ENCODE measurements at places on chromosomes 4 and X.
A peak's percentile ranks its signal among the peaks of the same experiment; 100 is the strongest.

DNA sequence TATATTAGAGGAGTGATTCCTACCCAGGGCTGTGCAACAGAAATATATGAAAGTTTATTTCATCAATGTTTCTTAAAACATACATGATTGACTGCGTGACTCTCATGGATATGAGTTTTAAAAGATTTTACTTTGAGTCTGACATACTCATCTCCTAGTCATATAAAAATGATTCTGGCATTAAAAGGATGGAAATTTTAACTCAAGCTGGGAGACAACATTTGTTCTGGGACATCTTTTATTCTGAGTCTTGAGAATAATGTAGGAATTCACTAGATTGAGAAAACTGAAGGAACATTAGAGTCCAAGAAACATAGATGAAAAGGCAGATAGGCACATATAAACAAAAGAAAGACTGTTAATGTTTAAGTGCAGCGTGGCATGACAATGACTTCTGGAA, 649.6 kb downstream of the SPRY1 start:
- DNase-seq: no peak

DNA sequence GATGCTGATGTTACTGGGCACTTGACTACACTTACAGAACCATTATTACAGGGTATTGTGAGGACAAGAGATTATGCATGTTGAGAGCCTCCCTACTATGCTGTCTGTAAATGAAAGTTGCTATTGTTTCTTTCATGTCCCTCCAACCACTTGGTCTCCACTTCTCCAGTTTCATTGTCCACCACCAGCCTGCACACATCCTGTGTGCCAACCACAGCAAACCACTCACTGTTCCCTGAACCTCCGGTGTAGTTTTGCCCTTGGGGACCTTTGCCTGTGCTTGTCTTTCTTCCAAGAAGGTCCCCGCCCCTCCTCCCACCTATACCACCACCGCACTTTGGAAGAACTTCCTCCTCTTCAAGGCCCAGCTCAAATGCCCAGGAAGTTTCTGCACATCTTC, 43.1 kb upstream of the AFF2 start:
- DNase-seq: no peak

GRCh38 chrX:43664258-43664657, 8.2 kb downstream of the MAOA start:
- DNase-seq: no peak

DNA sequence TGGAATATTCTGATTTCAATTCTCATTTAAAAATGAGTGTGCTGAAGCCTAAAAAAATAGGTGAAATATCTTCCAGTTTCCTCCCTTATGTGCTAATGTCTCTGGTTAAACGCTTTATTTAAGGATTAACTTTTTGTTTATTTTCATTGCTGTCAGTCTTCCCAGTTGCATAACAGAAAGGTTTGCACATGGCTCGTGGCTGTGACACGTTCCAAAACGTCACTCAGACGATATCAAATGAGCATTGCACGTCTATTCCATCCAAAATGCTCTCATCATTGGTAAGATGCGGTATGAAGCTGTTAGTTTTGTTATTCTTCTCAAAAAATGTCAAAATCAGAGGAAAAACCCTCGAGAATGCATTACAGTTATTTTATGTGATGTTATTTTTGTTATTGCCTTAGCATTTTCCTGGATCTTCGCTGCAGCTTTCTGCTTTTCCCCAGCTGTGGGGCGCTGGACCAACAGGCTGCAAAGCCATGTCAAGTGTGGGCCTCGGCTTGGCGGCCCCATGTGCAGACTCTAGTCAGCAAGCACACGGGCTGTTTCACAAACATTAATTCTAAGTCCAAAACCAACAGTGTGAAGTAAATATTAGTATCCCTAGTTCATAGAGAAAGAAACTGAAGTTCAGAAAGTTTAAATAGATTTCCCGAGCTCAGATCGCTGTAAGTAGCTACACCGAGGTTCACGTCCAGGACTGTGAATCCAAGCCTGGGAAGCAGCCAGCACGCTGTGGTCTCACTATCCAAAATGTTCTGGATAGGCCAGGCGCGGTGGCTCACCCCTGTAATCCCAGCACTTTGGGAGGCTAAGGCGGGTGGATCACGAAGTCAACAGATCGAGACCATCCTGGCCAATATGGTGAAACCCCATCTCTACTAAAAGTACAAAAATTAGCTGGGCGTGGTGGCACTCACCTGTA, 793.4 kb upstream of the FRG1 start:
- DNase-seq: no peak

DNA sequence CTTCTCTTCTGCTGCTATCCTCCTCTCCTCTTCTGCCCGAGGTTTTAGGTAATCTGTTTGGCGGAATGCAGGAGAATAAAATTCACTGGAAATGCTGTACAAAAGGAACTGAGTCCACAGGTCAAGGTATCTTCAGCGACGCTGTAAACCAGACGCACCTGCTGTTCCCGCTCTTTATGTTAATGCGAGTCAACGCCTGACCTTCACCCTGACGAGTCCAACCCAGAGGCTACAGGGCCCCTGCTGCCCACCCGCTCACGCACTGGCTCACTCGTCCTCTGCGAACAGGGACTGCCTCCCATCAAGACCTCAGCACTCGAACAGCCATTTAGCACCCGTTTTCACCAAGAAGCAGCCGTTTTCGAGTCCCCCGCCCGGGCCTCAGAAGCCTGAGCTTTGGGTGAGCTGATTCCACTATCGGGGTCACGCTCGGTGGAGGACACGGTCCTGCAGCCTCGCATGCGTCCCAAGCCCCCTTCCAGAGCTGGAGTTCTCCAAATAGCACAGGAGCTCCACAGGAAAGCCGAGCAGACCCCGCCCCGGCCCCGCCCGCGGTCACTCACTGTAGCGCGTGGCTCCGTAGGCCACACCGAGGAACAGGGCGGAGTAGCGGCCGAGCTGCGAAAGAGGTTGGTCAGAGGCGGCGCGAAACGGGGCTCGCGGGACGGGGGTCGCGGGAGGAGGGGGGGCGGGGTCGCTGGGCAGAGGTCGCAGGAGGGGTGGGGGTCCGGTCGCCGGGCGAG, 556 bp downstream of the ATP5ME start:
- DNase-seq: peak; percentile 41

- DNase-seq: no peak
Measured at GRCh38 chr4:4270529-4270928, 19.4 kb downstream of the LYAR start.

DNA sequence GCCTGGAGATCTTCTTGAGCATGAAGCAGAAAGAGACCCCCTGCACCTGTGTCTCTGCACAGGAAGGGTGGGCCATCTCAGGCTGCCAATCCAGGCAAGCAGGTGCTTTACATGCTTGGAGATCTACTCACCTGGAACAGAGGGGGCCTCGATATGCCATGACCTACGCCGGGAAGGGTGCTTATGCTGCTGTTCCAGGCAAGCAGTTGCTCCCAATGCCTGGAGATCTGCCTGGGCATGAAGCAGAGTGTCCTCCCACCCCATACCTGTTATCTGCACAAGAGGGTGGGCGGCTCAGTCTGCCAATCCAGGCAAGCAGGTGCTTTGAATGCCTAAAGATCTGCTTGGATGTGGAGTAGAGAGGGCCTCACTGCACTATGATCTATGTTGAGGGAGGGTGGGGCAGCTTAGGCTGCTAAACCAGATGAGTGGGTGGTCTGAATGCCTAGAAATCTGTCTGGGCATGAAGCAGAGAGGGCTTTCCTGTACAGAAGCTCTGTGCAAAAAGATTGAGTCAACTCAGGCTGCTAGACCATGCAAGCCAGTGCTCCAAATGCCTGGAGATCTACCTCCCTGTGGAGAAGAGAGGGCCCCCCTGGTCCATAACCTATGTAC, 104.5 kb upstream of the QRFPR start:
- DNase-seq: no peak

- DNase-seq: no peak
Measured at GRCh38 chrX:32749070-32749469, 462.3 kb downstream of the DMD start.

GRCh38 chrX:13093529-13094140, 49.2 kb upstream of the FAM9C start:
- peak; percentile 28 for DNase-seq

GRCh38 chr4:78704981-78705683, 71.0 kb upstream of the BMP2K start:
- no peak for DNase-seq

- no peak for DNase-seq
Measured at GRCh38 chr4:85200106-85200505, 233.6 kb upstream of the WDFY3 start.

- DNase-seq: peak; percentile 11
Measured at GRCh38 chr4:1237981-1238675, 10.8 kb downstream of the CTBP1 start.

- no peak for DNase-seq
Measured at GRCh38 chrX:38293741-38294140, 33.6 kb downstream of the RPGR start.

GRCh38 chr4:124941267-124941666, 228.7 kb upstream of the ANKRD50 start:
- DNase-seq: no peak

DNA sequence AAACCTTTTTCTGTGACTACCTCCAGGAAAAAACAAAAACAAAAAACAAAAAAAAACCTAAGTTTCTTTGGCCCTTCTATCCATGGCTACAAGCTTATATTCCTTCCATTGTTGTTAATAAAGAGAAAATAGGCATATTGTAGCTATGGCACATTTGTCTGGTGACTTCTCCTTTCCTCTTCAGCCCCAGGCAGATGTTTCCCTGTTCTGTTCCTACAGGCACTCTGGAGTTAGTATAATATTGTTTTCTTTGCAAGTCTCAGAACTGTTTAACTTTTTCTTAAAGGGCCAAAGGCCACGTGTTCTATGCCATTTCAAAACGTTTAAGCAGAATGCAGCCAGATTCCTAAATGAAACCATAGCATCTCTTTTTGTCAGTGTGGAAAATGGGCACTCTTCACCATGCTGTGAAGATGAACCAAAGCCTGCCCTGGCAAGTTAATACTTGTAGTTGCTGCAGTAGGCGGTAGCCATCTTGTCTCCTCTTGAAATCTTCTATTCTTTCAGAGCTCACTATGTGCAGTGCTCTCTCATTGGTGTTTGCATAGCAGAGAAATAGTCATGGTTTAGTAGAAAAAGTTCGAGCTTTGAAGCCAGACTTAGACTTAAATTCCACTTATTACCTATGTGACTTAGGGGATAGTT, 44.8 kb upstream of the MTMR1 start:
- DNase-seq: no peak

GRCh38 chr4:14744346-14744745, 257.9 kb upstream of the CPEB2 start:
- DNase-seq: no peak

DNA sequence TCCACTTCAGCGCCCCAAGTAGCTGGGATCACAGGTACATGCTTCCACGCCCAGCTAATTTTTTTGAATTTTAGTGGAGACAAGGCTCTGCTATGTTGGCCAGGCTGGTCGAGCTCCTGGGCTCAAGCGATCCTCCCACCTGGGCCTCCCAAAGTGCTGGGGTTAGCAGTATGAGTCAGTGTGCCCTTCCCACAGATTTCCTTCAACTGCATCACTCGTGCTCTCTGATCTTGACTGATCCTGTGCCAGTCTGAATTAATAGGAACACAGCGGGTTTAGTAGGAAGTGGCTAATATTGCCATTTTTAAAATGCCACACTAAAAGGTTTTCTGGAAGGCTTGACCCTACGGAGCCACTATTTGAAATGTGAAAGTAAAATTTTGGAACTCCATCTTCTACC, 4.3 kb upstream of the SHROOM2 start:
- no peak for DNase-seq

DNA sequence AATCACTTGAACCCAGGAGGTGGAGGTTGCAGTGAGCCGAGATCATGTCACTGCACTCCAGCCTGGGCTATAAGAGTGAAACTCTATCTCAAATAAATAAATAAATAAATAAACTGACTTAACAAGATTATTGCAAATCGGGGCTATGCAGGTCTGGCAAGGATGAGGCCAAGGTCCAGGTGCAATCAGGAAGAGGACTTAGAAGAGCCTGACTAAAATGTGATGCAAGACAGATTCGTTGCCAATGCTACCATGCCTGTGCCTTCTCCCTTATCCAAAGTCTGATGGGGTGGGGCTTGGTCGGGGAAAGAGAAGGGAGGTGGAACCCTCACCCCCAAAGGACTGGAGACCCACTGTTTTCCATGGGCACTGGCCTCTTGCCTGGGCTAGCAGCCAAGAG, 14.7 kb downstream of the ZCCHC13 start:
- DNase-seq: no peak
